ENCODE measurements at places on chromosomes 16 and 17.

DNA sequence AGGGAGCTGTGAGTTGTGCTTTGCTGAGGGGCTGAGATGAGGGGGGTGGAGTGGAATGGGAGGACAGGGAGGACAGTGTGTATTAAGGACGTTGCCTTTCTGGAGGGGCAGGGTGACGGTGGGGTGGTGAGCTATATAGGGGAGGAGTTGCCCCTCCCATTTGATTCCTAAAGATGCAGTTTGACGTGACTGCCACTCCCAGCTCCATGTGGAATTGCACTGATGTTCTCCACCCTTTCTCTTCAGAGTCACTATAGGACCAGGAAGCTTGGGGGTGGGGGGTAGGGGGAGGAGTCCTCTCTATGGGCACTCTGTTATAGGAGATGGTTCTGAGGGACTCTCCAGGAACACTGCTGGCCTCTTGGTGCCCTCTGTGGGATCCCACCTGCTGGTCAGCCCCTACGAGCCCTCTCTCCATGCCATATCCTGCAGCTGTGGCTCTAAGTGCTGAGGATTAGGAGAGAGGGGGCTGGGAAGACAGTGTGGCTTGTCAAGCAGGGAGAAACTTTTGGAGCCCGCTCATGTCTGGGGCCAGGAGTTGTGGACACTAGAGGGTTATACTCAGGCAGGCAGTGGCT, 3.8 kb upstream of the NGFR start:
- no peak for DNase-seq

DNA sequence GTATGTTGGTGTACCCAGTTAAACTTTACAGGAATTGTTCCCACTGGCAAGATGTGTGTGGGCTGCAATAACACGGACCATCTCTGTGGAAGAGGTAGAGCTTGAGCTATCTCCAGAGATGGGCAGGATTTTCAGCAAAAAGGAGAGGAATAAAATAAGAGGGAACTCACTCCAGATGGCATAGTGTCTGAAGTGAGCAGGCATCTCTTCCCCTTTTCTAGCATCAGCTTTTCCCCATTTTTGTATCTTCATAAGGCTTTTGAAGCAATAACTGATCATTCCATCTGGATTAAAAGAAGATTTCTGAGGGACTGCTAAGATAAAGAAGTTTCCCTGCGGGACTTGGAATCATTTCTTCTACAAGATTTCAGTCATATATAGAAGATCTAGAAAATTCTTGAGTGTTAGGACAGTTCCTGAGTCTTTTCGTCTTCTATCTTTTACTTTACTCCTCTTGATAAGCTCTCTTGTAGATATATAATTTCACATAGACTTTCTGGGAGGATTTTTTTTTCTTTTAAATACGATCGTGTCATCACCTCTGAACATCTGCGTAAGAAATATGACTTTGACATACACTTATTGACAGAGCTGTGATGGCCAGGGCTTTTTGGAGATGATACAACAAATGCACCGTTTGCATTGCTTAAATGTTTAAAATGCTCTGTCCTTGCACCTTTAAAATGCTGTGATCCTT, 2.1 kb downstream of the CPD start:
- no peak for DNase-seq

GRCh38 chr17:60598001-60598736, 1.8 kb upstream of the PPM1D start:
- DNase-seq: no peak

GRCh38 chr16:60905811-60906210, 1130.4 kb downstream of the CDH8 start:
- no peak for DNase-seq

- DNase-seq: no peak
These were observed 39.5 kb downstream of the VMP1 start for GRCh38 chr17:59746849-59747445.

GRCh38 chr17:41736983-41737679, 2.7 kb upstream of the HAP1 start:
- DNase-seq: no peak

DNA sequence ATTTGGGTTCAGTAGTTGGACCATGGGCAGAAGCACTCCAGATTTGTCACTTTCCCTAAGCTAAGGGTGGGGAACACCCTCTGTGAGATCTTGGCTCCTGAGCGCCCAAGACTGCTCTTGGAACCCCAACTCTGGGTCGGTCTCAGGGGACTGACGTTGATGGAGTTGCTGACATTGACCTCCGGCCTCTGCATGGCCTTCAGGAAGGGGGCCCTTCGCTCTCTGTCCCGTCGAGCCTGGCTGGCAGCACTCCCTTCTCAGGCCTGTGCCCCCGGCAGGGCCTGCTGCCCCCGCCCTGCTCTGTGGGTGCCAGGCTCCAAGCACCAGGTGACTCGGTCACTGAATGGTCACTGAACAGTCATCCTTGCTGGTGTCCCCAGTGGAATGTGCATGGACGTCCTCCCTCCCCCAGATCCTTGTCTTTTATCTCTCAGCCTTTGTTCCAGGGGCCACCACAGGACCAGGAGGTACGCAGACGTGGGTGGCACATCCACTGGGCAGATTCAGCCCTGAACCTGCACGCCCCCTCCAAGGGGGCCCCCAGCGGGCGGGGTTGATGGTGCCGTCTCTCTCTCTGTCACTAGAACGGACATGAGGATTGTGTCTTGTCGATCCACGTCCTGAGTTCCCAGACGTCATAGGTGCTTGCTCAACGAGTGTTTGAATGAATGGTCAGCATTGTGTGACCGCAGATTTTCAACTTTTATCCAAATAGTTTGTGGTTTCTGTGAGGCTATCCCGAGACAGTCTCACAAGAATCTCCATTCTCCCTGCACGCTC, 314.5 kb downstream of the SEC14L1 start:
- DNase-seq: no peak

GRCh38 chr17:77444984-77445759, 304.4 kb downstream of the SEC14L1 start:
- peak; percentile 65 for DNase-seq

DNA sequence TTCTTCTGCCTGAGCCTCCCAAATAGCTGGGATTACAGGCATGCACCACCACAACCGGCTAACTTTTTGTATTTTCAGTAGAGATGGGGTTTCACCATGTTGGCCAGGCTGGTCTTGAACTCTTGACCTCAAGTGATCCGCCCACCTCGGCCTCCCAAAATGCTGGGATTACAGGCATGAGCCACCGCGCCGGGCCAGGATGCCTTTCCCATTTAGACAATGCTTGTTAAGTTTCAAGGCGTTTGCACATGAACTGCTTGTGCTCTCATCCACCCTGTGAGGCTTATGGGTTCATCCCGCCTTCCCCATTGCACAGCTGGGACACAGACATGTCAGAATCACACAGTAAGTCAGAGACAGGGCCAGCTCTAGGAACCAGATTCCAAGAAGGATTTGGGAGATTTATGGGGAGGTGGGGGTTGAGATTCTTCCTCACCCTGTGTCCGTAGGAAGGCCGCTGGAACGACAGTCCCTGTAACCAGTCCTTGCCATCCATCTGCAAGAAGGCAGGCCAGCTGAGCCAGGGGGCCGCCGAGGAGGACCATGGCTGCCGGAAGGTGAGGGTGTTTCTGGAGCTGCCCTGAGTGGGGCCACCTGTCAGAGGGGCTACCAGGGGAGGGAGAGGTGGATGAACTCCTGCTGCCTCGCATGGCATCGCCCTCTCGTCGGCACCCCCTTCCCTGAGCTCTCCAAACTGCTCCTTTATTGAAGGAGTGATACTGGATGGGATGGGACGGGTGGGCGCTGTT, 46.3 kb downstream of the MRC2 start:
- no peak for DNase-seq

DNA sequence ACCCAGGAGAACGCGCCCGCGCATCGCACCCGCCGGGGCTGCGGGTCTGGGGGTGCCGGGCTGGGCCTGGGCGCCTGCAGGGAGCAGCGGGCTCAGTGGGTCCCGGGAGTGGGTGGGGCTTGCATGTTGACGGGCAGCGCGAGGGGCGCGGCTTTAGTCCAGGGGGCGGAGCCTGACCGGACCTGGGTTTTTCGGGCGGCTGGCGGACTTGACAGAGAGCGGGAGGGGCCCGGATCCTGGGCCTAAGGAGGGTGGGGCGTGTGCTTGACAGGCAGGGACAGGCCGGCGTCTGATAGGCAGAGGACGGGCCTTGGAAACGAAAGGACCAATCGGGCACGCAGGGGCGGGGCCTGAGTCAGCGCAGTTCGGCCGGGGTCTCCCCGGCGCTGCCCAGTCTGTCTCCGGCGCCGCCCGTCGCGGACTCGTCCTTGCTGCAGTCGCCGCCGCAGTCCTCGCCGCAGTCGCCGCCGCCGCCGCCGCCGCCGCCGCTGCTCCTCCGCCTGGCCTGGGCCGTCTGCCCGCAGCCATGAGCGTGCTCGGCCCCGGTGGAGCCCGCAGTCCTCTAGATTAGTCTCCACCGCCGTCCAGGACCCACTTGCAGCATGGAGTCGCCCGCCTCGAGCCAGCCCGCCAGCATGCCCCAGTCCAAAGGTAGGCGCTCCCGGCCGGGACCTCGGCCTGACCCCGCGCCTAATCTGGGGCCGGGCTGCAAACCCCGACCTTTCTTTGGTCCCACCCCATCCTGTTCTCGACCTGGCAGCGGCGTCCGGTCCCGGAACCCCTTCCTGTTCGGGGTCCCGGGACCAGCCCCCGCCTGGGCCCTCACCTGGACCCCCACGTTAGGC, at the start of gene MAP2K3:
MAP2K3 (plus strand) TSS at position 393 of the 845 bp plus-strand sequence; CDS start at position 603, 210 bp downstream.
- DNase-seq: peak; percentile 90

GRCh38 chr16:715477-716199, 720 bp downstream of the METRN start:
- DNase-seq: no peak

- no peak for DNase-seq
These were observed 239.4 kb downstream of the IRF8 start for GRCh38 chr16:86138121-86139085.

DNA sequence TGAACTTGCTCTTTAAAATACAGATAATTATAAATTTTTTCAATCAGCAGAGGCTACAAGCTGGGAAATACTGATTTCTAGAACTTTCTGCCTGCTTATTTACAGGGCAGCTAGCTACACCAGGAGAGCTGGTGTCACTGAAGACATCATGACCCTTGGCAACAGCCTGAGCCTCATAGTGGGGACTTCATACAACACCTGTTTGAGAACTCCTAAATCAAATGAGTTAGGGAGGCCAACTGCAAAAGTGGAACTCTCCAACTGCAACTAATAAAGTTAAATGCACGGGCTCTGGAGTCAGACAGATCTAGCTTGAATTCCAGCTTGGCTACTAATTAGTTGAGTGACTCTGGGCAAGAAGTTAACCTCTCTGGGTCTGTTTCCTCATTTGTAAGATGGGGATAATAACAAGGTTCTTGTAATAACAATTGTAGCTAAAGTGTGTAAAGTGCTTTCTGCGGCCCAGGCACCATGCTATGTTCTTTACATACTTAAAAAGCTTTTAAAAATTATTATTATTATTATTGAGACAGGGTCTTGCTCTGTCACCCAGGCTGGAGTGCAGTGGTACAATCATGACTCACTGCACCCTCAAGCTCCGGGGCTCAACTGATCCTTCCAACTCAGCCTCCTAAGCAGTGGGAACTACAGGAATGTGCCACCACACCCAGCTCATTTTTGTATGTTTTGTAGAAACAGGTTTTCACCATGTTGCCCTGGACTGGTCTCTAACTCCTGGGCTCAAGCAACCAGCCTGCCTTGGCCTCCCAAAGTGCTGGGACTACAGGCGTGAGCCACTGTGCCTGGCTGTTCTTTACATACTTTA, 33.4 kb downstream of the VAC14 start:
- no peak for DNase-seq

GRCh38 chr16:20611975-20612481, 35.9 kb upstream of the ACSM2B start:
- no peak for DNase-seq

GRCh38 chr17:13575922-13576419, 25.8 kb downstream of the HS3ST3A1 start:
- DNase-seq: no peak

GRCh38 chr16:57970970-57971369, at the start of gene CNGB1:
Gene CNGB1, minus strand, starts transcription at chr16:57971128. Its CDS starts 3,842 bp downstream, at chr16:57967286.
- no peak for DNase-seq

DNA sequence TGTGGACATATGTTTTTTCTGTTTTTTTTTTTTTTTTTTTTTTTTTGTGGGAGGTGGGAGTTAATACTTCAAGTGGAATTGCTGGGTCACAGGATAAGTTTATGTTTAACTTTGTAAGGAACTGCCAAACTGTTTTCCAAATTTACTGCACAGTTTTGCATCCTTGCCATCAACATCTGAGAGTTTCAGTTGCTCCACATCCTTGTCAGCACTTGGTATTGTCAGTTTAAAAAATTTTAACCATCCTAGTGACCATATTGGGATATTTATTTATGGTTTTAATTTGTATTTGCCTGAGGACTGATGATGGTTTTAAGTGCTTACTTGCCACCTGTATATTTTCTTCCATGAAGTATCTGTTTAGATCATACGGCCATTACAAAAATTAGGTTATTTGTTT, 34.0 kb upstream of the IRF8 start:
- DNase-seq: no peak

- no peak for DNase-seq
These were observed 100.8 kb downstream of the ADCY9 start for GRCh38 chr16:4015275-4016004.

GRCh38 chr17:81455387-81455786, 57.2 kb downstream of the ACTG1 start:
- DNase-seq: no peak

DNA sequence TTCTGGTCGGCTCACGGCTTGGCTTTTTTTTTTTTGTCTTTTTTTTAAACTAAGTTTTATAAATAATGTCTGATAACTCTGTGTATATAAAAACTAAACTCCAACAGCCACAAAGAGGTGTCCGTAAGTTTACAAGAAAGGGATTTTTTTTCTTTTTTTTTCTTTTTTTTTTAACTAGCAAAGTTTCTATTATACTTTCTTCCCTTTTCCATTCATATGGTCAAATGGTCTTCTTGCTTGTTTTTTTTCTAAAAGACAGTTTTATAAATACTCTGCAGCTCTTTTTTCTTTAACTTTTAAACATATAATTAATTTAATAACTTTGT, 3.5 kb upstream of the SIRT7 start:
- DNase-seq: no peak

- DNase-seq: no peak
These were observed 168.8 kb downstream of the AATF start for GRCh38 chr17:37117373-37118142.
